Fibroblast of skin of abdomen (primary cell): ENCODE measurements at places on chromosomes 7 and 10.
A peak's percentile ranks its signal among the peaks of the same experiment; 100 is the strongest.

GRCh38 chr7:98568891-98569290 is 48.2 kb upstream of the NPTX2 start:
- DNase-seq: no peak

- peak; percentile 48 for DNase-seq
Observed at GRCh38 chr10:10657139-10657760, 360.4 kb upstream of the CELF2 start.

DNA sequence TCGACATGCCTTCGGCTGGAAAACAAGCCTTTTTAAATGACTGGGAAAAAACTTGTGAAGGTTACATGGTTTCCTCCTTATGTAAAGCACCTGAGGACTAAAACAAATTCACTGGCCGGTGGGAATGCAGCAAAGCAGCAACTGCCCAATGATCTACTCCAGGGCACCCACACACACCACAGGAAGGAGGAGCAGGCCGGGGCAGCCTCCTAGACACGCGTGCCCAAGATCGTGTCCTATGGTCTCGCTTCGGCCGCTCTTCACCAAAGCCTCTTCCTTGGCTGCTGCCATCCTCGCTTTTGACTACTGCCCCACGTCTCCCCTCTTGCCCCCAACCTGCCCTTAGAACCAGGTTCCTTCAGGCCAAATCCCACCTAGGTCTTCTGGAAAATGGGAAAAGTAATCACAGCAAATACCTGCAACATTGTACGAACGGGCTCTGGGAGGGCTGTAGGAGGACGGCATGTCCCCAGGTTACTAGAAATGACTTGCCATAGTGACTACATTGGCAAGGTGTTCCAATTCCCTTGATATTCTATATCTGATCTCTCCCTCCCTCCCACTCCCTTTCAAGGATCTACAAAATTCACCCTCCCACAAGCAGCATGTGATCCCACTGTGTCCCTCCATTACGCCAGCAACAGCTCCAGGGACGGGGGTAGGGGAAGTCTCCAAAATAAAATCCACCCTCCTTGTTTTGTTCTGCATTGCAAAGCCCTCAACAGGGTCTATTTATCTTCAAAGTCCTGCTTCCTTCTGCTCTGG is 84.9 kb downstream of the RNF216 start:
- no peak for DNase-seq

DNA sequence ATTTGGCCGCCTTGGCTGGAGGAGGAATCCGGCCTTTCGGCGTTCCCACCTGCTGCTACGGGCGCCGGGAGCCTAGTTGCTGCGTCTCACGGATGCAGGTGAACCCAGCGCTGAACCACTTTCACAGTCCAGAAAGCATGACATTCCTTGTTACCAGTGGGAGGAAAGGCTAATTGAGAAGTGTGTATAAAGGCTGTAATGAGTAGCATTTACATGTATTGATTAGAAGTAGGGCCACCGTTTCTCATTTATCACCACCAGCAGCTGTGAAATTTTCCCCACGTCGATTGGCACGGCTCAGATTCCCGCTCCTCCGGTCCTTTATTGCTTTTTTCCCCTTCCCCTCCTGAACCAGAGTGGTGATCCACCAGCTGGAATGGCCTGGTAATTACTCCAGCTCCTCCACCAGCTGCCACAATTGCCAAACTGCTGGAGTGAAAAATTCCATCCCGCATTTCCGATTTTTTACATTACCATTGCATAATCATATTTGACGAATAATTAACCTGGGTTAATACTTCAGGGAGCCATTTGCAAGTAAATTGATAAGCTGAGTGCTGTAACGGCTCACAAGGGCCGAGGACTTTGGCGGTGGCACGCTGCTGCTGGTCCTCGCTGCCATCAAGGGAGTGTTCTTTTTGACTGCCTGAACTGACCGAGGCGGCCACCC is 153.3 kb downstream of the POU6F2 start:
- DNase-seq: no peak

DNA sequence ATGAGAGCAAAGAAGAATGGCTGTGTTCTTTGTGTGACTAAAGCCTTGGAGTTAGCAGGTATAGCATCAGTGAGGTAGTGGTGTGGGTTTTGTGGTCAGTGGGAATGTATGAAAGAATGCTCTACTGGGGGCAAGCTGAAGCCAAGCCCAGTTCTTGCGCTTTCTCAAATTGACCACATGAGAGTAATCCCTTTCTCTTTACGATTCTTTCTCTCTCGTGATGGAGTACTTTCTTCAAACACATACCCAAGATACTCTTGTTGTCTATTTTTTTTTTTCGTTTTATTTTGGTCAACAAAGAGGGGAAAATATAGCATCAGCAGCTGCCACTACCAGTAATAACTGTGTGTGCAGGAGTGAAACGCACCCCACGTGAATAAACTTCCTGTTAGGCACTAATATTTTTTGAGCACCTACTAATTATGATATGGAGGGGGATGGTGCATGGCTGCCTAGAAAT is 8.4 kb upstream of the PANK1 start:
- DNase-seq: peak; percentile 82

GRCh38 chr7:30475580-30475979 is 3.0 kb downstream of the NOD1 start:
- DNase-seq: no peak

GRCh38 chr7:109479388-109479787 is 909.7 kb downstream of the DNAJB9 start:
- DNase-seq: no peak

- DNase-seq: no peak
Observed at GRCh38 chr7:66571568-66571967, 57.1 kb upstream of the KCTD7 start.

GRCh38 chr7:58086871-58087535 is 637.0 kb downstream of the ZNF716 start:
- DNase-seq: no peak

DNA sequence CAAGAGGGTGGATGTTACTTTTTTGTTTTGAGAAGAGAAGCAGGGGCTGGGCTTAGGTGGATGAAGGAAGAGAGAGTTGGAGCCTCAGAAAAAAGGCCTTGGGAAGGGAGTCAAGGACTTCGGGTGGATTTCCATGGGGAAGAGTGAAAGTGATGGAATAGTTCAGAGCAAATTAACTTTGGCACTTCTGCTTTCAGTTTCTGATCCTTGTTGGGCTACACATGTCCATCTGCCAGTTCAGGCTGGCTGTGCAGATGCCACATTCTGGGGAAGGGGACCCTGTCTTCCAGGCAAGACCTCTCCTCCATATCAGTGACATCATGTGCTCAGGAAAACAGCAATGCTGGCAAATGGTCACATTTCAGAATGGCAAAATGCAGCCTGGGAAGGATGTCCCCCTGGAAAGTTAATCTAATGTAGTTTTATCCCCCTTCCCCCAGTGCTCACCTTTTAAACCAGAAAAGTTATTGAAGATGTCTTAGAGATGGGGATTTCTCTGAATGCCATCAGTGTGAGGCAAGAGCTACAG is 86.0 kb downstream of the WDFY4 start:
- DNase-seq: no peak

DNA sequence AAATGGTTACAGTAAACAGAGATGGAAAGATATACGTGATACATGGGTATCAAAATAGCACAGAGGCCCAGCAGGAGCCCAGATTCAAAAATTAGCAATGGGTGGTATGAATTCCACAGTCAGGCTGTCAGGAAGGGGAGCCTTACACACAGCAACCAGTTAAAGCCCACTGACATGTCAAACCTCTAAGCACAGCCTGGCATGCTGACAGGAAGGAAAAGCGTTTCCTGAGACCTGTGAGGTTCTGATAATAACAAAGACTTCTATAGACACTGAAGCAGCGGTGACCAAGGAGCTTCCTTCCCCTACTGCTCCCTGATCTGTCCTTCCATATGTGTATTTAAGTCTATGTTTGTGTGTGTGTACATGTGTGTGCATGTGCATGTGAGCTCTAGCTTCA is 89.9 kb downstream of the PHYHIPL start:
- DNase-seq: no peak

GRCh38 chr10:68342909-68343516 is 10.3 kb upstream of the PBLD start:
- no peak for DNase-seq

DNA sequence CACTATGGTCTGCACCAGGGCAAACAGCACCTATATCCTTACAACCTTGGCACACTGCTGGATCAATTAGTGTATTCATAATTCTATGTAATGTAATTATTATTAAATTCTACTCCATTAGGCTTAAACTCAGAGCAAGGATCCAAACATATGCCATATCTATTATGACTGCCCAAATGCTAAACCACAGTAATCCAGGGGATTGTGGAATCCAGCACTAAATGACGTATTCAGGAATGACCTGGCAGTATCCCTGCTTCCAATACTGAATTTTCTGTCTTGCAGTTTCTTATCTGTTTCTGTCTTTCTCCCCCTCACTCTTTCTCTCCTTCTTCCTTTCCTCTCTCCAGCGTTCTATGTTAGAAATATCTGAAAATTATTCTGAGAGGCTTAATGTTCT is 16.5 kb upstream of the UBE2D1 start:
- peak; percentile 16 for DNase-seq

DNA sequence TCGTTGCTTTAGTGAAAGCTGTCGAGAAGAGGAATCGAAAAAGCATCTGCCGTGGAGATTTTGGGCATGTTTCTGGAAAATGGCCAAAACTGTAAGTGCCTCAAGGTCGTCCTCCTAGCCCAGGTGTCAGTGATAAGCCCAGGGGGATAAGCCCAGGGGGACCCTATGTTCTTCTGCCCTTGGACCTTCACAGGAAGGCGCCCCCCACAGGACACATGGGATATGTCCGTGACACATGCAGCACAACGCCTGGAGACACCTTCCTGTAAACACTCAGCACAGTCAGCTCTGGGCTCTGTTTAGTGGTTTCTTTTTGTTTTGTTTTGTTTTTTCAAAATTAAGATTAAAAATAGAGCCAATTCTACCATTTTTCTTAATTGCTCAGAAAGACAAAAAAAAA is 272.7 kb downstream of the KLF6 start:
- DNase-seq: no peak

DNA sequence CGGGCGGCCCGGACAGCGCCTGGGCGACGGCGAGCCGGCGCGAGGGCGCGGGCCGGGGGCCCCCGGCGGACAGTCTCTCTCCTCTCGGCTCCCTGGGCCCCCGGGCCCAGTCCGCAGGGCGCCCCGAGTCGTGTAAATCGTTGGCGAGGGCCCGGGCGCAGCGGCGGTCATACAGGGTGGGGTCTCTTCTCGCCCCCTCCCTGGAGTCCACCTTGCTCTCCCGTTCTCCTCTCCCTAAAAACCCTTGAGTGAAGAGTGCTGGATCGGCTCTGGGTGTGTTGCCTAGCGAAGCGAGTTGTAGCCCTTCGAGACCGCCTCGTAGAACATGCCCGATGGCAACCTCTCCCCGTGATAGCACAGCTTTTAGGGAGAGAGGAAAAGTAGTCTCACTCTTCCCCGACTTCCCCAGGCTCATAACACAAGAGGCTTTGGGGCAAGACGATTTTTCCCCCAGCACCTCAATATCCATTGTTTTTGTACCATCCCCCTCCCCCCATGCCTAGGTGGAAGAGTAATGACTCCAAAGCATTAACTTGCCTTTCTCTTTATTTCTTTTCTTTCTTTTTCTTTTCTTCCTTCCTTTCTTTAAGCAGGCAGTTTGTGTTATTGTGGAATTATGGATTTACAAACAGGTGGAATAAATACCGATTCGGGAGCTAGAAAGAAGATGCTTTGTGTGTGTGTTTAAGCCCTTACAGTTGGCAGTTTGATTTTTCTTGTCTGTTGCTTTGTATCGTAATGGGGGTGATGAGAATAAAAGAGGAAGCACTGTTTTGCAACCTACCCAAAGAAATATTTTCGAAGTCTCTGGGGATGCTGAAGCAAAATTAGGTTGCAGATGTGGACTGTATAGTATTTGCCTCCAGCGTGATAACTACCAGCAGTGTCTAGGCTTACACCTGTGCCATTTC is 822 bp downstream of the SHOC2 start:
- peak; percentile 36 for DNase-seq

- peak; percentile 6 for DNase-seq
Observed at GRCh38 chr10:89894051-89894450, 192.7 kb downstream of the KIF20B start.

DNA sequence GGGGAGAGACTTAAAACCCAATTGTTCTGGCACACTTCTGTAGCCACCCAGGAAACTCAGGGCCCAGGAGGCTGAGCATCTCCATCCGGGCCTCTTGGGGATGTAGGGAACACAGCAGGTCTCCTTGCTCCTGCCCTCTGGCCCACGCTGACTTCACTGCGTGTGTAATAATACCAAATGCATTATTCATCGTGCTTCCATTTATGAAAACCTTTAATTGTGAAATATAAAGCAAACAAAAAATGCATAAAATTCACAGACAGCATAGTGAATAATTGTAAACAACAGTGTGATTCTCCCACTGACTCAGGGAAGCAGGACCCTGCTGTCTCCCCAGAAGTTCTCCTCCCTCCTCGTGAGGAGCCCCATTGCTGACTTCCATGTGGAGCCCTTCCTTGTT is 70.3 kb upstream of the SHH start:
- DNase-seq: no peak

DNA sequence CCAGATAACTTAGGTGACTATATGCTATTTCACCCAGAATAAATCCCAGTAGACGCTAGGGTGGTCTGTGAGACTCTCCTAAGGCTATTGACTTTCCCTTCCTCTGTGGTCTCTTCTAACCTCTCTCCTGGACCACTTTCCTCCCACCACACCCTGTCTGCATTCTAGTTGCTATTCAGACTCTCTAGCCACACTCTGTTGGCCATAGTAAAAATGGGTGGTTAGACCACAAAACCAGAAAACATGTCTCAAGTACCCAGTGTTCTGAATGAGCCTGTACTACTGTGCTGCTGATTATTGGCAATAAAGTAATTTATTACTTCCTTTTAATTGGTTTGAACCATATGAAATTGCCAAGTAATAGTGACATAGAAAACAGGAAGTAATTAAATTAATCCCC is 240.8 kb downstream of the KIF20B start:
- DNase-seq: no peak
